ENCODE measurements at places on chromosomes 3 and 15.

GRCh38 chr3:194986208-194987043 is 284.5 kb downstream of the XXYLT1 start:
- no peak for DNase-seq

GRCh38 chr15:25171111-25171811 is 216.5 kb downstream of the SNRPN start:
- DNase-seq: no peak

DNA sequence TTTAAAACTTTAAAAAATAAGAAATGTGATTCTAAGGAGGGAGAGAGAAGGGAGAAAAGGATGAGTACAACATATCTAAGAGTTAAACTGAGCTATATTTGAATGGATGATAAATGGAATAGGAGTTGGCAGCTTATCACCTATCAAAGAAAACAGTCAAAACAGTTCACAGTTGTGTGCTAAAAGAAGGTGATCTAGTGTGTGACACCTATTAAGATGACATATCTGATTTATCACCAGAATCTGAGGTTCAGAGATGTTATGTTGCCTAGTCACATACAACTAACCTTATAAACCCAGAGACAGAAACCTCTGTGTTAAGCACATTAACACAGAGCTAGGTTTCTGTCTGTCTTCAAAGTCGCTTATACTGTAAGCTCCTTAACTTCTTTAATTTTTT is 3.0 kb downstream of the ATP13A3 start:
- DNase-seq: no peak

DNA sequence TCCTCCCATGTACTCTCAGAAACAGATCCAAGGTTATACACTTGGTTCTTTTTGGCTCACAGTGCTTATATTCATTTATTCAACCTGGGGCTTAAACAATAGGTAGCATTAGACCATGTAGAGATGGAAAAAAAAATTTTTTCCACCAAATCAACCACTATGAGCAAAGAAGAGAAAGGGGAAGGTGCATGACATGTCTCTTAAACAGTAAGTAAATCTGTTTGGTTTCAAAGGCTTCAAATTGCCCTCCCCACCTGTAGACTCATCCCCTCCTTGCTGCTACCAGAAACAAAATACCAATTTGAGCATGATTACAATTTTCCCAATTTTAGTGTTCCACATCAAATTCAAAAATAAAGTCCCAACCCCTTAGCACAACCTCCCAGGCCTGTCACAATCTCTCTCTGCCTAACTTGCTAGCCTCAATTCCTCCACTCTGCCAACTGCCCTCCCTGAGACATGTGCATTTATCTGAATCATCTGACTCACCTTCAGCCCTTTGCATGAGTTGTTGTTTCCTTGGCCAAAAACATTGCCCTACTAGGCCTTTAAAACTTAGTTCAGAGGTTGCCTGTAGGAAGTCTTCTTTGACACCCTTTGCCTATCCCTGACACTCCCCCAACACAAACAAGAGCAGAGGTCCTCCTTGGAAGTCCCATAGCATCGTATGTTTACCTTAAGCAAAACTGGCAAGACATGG is 30.3 kb upstream of the TSC22D2 start:
- DNase-seq: no peak

DNA sequence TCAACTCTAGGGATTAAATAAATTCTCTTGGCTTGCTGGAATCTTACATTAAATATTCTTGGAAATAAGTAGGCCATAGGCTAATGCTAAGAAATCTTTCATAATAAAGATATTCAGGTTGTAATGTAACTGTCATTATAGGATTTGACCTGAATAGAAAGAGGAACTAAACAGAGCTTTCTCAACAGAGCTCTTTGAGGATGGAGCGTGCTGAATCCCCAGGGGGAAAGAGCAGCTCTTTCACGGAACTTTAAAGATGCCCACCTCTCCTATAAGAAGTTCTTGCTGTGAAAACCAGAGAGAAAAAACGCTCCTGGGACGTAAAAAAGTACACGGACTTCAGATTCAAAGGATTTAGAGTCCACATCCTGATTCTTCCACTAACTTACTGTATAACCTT is 77.9 kb downstream of the NTRK3 start:
- no peak for DNase-seq

GRCh38 chr3:173599673-173600072 is 202.1 kb downstream of the NLGN1 start:
- DNase-seq: peak; percentile 35

GRCh38 chr3:180183346-180183745 is 146.6 kb upstream of the PEX5L start:
- peak; percentile 27 for DNase-seq

GRCh38 chr3:136381051-136381450 is 130.9 kb downstream of the PCCB start:
- DNase-seq: no peak

- DNase-seq: no peak
Measured at GRCh38 chr3:72993391-72993790, 3.2 kb upstream of the PPP4R2 start.

DNA sequence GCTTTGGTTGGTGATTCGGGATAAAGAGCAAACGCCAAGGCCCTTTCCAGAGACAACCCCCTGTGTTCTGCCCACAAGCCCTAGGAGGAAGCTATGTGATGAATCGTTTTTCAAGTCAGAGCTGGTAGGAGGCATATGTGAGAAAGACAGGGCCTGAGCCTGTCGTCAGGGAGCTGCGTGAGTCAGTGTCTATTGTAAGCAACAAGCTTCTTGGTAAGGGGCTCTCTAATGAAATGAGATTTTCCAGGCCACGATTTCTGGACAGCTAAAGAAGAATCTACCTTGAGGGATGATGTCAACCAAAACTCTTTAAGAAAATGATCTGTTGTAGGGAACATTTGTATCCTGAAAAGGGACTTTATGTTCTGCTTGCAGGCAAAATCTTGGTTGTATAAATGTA is 318.9 kb upstream of the IL12A start:
- no peak for DNase-seq

GRCh38 chr3:24184528-24185176 is 239.6 kb downstream of the NR1D2 start:
- DNase-seq: no peak

GRCh38 chr3:29593802-29594201 is 312.9 kb downstream of the RBMS3 start:
- DNase-seq: no peak

DNA sequence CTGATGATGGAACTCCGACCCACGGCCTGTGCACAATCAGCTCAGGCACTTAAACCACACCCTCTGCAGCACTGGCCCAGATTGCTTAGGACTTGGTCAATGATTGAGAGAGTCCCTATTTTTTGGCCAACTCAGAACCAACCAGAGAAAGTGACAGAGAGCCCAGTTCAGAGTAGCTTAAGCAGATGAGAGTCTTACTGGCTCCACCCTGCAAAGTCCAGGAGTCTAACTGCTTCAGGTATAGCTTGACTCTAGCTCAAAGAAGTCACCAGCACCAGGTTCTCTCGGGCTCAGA is 20.1 kb downstream of the SLC6A20 start:
- DNase-seq: no peak

DNA sequence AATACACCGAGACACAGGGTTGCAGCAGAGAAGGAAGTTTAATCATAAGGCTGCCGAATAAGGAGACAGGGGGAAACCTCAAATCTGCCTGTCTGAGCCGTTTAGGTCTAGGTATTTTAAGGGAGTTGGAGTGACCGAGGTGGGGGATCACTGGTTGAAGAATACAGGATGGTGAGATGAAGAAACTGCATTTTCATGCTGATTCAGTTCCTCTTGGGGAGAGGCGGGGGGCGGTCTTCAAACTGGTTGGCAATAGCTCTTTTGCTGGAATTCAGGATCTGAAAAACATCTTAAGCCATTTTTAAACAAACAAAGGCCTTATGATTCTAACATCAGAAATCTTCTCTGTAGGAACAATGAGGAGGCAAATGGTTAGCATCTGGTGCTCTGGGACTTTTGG is 699.5 kb upstream of the CFAP20DC start:
- DNase-seq: no peak

- DNase-seq: no peak
Measured at GRCh38 chr3:38960042-38960622, 91.6 kb downstream of the SCN11A start.

- no peak for DNase-seq
Measured at GRCh38 chr15:72281713-72282112, 9.4 kb upstream of the PARP6 start.

DNA sequence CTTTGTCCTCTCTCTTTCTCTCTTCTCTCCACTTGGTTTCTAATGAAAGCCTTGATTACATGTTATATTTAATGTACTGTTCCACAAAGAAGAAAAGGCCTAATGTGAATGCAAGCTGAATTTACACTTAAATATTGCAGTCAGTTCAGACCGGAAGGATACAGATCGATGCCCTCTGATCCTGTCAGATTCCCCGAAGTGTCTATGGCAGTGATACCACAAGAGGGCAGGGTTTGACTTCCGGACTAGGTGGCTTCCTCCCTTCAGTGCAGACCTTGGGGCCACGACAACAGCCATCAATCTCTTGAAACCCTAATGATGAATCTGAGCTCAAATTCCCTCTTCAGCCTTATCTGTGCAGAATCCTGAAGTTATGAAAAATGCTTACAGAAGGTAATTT is 29.5 kb downstream of the AGTR1 start:
- DNase-seq: peak; percentile 39

- DNase-seq: no peak
Measured at GRCh38 chr3:77915336-77915735, 875.4 kb downstream of the ROBO2 start.

DNA sequence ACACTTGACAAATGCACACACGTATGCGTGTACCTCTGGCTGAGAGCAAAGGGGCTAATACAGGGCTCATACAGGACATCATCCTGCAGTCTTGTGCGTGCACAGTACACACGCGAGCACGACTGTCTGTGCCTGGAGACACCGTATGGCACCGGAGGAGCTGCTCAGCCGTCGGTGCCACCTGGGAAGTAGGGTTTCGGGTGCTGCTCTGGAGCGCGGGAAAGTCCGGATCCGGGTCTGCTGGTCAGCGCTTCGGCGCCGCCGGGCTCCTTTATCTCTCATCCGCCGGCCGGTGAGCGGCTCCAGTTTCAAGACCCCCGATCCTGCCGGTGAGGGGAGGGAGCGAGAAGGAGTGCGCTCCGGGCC is 9.3 kb downstream of the FOXL2 start:
- DNase-seq: no peak

DNA sequence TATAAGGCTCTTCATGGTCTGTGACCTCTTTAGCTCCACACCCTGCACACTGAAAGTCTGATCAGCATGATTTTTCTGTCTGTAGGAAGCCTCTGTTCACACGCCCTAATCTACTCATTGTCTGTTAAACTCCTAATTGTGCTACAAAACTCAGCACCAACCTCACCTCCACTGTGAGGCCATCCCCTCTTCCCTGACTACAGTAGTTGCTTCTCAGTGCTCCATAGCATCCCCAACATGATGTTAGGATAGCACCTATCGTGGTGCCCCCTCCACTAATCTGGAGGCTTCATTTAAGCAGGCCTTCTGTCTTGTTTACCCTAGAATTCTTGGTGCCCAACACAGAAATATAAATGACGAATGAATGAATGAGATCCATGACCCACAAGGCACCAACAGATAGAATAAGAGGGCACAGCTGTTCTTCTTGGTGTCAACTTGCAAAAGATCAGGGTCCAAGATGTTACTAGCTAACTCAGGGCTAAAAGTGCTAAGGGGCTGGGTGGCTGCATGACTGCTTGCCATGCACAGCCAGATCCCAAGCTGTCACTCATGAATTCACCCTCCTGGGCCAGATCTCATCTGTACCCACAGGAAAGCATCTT is 55.2 kb upstream of the HEG1 start:
- DNase-seq: no peak

GRCh38 chr3:68988740-68989139 is 24.7 kb downstream of the EOGT start:
- DNase-seq: no peak

DNA sequence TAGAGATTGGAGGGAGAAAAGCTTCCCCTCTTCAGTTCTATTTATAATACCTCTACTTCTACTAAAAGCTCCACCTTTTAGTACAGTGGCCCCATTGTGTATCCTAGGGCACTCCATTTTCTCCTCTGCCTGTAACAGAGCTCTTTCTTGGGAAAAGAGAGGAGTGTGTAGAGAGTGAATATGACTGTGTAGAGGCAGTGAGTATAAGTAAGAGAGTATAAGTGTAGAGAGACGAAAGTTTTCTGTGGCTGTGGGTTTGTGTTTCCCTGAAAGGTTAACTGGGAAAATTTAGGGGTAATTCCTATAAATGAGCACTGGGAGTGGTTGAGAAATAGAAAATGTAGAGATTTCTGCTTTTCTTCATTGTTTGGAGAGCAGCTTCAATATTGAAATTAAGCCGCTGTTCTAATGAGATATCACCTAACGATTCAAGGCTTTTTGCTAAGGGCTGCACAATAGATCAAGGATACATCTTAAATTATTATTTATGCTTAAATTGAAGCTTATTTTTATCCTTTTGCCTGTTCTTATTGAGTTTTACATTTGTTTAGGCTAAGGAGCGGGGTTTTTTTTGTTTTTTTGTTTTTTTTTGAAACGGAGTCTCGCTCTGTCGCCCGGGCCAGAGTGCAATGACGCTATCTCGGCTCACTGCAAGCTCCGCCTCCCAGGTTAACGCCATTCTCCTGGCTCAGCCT is 6.9 kb downstream of the IQGAP1 start:
- no peak for DNase-seq

- peak; percentile 22 for DNase-seq
Measured at GRCh38 chr3:12148183-12148940, 10.3 kb downstream of the TIMP4 start.

DNA sequence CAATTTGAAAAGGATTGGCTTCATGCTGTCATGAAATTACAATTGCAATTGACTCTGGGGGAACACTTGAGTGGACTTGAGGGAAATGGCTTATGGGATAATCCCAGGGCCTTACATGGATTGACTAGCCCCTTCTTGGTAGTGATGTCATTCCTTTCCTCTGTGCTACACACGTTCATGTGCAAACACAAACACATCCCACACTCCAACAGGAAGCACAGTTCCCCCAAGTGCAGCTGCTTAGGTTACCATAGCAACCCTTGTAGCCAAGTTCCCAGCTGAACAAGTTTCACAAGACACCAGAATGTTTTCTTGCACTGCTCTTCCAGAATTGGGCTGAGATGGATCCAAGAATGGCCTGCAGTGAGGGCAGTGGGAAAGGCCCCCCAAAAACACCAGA is 217.0 kb downstream of the ZNF621 start:
- DNase-seq: no peak

DNA sequence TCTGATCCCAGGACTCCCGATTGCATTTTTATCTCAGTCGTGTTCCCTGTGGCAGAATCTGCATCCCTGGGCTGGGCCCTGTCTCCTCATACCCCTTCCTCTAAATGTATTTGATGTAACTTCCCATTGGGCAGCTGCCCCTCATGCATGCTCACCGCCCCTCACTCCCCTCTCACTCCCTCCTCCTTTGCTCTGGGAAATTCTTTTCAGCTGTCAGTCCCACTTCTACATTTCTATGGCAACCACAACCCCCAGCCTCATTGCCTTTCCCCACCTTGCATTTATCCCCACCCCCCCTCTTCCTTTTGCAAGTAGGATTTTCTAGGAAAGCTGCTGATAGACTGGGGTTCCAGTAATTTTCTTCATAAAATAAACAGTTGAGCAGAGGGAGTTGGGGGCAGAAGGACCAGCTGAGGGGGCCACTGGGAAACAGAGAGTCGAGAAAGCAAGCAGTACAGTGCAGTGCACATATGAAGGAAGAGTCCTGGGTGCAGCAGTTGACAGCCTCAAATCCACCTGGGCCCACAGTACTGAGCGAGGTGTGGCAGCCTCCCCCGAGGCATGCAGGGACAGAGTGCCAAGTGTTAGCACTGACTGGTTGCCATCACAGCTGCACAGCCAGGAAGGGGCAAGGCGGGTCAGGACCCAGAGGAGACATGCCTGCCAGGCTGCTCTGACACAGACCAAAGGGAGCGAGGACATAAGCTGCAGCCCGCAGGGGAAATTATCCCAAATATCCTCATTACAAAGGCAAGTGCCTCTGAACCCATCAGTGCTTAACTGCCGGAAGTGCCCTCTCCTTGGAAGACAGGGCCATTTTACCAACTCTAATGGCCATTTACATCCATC is 476.3 kb downstream of the EPHB1 start:
- peak; percentile 94 for DNase-seq
